ENCODE measurements at places on chromosomes 7 and 10.
A peak's percentile ranks its signal among the peaks of the same experiment; 100 is the strongest.

DNA sequence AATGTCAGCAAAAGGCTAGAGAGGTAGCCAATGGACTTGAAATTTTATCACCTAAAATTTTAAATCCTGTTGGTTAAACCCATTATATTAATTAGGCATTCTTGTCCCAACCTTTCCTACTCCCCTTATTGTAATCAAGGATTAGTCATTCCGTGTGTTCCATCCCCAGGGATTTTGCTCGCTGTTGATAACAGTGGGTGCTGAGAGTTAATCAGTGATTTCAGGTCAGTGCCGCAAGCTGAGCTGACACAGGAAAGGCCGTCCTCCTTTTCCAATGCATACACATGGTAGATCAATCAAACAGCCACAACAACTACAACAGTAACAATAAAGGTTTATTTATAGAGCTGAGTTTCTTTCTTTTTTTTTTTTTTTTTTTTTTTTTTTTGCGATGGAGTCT, 271.4 kb downstream of the ACTR3B start:
- no peak for DNase-seq

DNA sequence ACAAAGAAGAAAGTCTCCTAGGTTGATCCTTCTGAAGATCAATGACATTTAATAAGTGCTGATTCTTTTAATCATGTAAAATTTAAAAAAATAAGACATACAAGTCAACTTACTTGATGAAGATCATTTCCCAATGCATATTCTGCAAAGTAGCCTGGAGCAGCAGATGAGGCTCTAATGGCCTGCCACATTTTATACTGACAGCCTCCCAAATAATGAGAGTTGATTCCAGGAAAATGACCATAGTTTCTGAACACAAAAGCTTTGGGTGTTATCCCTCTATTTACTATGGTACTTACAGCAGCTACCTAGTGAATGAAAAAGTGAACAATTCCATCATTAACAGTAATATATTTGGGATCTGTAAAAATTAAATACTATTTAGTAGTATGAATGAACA, 31.4 kb upstream of the NRCAM start:
- DNase-seq: no peak

GRCh38 chr10:26494018-26494417, 55.9 kb downstream of the APBB1IP start:
- no peak for DNase-seq

GRCh38 chr7:75938921-75939320, 24.0 kb downstream of the POR start:
- no peak for DNase-seq

- no peak for DNase-seq
Observed at GRCh38 chr7:10918093-10918590, 55.5 kb upstream of the PHF14 start.

DNA sequence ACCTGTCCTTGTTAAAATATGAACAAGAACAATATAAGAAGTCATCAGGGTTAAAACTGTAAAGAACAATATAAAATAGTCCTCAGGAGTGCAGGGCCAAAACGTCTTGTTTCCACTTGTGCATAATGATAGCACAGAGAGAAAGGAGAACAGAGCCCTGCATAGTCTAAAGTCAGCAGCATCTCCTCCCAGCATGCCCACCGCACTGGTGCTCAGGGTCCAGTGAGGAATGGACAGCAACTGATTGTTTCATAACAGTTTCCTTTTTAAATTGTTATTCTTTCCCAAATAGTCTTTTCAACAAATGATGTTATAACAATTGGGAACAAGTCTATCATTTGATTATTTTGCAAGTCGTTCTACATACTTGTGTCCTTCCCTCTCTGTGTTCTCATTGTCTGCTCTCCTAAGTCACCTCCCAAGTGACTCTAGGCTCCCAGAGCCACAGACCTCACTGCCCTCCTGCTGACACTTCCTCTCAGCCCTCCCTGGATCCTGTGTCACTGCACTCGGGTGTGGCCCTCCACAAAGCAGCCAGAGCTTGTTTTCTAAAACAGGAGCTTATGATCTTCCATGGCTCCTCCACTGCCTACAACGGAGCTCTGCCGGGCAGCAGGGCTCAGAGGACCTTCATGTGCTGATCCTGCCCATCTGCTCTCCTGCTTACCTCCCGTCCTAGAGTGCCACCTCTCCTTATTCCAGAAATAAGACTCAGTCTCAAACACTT, 27.6 kb downstream of the COBL start:
- no peak for DNase-seq

- no peak for DNase-seq
Observed at GRCh38 chr10:85719408-85719807, 647.2 kb downstream of the GRID1 start.

DNA sequence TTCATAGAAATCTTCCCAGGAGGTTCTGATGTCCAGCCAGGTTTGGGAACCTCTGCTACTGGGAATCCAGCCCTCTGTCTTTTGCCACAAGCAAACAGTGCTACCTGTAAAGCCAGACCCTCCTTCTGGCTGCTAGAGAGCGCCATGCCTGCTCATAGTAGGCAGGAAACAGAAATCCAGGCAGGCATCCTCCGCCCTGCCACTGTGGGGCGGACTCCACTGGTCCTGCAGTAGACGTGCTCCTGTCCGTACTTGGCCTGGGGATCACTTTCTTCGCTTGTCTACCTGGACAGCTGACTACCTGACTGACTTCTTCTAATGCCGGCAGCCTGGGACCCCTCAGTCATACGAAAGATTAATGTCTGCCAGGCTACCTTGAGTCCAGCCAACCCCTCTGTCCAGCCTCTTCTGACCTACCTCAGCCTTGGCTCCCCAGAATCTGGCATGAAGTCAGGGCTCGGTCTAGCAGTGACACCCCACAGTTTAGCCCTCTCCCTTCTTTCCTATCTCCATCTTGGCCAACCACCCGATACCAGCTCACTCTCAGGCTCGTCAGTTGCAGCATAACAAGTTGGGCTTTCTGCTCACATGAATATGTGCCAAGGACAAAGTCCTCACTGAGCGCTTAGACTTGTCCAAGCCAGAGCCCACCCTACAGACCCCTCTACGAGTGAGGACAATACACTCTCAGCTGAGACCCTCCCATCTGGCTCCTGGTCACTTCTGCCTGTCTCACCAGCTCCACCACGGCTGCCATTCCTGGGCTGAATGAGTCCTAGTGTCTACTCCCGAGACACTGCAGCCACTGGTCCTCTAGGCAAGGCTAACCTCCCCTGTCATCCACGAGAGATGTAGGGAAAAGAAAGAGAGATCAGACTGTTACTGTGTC, 43.9 kb upstream of the OPALIN start:
- peak; percentile 36 for DNase-seq

GRCh38 chr10:18777258-18777657, 118.0 kb downstream of the ARL5B start:
- DNase-seq: no peak

DNA sequence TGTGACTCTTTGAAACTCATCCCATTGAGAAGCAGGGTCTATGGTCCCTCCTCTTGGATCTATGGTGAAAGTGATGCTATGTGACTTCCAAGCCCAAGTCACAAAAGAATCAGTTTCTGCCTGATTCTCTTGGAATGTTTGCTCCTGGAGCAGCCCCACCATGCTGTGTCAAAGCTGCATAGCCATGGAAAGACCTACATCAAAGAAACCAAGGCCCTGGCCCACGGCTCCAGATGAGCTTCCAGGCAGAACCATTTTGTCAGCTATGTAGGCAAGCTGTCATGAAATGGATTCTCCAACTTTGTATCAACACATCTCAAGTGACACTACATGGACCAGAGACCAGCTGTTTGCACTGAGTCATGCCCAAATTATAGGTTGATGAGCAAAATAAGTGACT, 77.0 kb downstream of the AASS start:
- no peak for DNase-seq

- no peak for DNase-seq
Observed at GRCh38 chr7:116329686-116330503, 119.6 kb downstream of the TES start.

DNA sequence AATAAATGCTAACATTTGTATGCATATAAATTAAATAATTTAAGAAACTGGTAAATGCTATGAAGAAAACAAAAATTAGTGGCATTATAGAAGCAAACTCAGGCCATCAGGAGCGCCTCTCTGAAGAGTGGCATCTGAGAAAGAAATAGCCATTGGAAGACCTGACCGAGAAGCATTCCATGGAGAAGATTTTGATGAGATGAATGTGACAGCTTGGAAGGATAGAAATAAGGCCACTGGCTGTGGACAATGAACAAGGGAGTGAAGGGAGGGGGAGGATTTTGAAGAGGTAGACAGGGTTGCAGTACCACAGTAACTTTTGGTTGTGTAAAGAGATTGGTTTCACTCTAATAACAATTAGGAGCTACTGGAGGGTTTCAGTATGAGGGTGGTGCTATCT, 436.7 kb downstream of the CCSER2 start:
- no peak for DNase-seq

DNA sequence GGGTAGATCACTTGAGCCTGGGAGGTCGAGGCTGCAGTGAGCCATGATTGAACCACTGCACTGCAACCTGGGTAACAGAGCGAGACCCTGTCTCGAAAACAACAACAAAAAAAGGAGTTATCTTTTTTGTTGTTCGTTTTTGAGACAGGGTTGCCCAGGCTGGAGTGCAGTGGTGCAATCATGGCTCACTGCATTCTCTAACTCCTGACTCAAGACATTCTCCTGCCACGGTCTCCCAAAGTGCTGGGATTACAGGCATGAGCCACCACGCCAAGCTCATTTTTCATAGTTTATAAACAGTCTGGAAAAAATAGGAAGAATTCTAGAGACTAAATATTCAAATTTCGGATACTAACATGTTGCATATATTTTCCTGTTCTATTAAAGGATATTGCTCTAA, 29.4 kb downstream of the SFXN4 start:
- DNase-seq: no peak

- no peak for DNase-seq
Observed at GRCh38 chr10:133102415-133103095, 14.8 kb downstream of the ADGRA1 start.

- DNase-seq: no peak
Observed at GRCh38 chr10:124849111-124849773, 47.6 kb downstream of the ABRAXAS2 start.

- no peak for DNase-seq
Observed at GRCh38 chr10:19845503-19846368, 29.5 kb downstream of the PLXDC2 start.

DNA sequence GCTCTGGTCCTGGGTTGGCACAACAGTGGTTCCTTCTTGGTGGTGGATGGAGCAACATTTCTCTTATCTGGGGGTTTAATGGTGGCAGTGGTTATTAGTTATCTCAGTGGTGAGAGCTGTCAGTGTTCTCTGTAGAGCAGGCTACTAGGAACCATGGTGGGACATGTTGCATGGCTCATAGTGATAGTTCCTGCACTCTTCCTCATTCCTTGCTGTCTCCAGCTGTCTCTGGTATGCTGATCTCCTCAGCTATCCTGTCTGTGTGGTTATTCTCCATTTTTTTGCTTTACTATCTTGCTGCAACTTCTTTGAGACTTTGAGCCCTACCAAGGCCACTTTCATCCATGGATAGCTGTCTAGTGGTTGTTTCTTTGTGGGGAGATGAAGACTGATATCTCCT, 44.0 kb downstream of the CCDC7 start:
- DNase-seq: no peak

- peak; percentile 63 for DNase-seq
Observed at GRCh38 chr7:23473844-23474093, 3.5 kb upstream of the IGF2BP3 start.

DNA sequence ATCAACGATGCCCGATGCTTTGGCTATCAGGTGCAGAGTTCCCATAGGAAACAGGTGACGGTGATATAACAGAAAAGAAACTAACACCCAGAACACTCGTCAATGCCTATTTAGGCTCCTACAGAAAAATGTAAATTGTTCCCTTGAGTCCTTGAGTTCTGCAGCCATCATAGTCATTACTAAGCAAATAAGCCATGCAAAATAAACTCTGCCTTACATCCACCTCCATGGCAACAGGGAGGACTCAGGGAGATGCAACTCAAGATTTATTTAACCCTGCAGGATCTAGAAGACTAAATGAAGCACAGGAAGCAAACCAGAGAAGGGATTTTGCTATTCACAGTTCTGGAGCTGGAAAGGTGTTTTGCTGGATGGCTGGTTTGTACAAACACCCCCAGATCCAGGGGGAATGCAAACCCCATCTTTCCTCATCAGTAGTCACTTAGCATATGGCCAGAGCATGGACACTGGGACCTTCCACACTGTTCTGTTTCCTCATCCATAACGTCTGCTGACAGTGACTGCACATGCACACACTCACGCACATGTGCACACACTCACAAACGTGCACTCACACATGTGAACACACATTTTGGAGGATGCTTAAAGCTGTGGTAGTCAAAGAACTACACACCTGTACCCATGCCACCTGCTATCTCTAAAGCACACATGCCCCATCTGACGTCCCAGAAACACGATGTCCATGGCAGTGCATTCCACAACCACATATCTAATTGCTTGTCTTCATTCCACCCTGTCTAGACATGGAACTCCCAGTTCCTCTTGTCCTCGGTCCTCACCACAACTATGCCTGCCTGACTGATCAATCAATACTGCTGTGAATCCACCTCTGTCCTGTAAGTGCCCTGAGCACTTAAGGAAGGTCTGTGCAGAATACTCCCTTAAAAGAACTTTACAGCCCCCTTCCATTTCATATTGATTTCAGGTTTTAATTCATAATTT, 178.2 kb downstream of the COBL start:
- no peak for DNase-seq
